SJSA1 (cell line): ENCODE measurements at places on chromosomes 4 and X. TPM values are rescaled to one million over a fixed set of nuclear protein-coding genes. Genes with fewer than 3 reads are reported as not detected.
A peak's percentile ranks its signal among the peaks of the same experiment; 100 is the strongest.

DNA sequence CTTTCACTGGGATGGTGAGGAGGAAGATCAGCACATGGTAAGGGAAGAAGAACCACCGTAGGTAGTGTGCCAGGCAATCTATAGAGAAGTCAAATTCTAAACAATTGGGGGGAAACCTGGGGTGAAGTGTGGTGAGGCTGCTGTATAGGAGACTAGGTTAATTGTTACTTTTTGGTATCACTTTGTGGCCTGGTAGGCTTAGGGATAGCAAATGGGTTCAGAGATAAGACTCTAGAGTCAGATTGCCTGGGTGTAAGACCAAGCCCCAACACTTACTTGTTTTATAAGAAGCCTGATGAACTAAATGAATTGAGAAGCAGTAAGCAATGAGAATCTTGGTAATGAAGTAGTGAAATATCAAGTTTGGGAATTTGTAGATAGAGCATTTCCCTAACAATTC, 8.7 kb downstream of the SMAD1 start:
- no peak for DNase-seq

GRCh38 chr4:24630937-24631336, 46.6 kb upstream of the DHX15 start:
- DNase-seq = no peak

ZMAT1 gene
- total RNA-seq = 0.08 TPM in 1 of 2 replicates, not detected in the other

DNA sequence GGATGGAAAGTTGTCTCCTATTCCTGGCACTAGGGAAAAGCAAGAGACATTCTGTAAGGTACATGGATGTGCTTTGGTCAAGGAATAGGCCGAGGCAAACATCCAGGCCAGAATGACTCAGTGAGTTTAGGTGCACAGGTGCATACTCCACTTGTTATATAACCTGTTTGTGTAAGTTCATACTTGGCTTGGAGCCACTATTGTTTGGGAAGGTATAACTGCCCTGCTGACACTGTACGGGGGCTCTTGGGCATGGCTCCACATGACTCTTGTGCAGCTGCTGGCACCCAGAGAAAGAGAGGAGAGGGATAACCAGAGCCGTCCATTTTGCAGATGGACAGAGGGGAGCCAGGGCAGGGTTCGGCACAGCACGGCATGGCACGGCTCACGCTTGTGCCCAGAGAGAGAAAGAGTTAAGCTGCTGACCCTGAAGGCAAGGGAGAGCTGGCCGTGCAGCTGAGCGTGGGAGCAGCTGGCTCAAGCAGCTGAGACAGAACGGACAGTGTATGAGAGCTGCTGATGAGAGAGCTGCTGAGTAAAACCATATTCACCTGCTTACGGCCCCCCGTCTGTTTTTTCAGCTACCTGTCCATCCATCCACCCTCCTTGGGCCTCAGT, 98.0 kb downstream of the SLC2A9 start:
- no peak for DNase-seq

GRCh38 chr4:4575284-4576211, 33.7 kb upstream of the STX18 start:
- peak; percentile 75 for DNase-seq

SUPT20HL2 gene
- total RNA-seq = not detected in 2 replicates
